ENCODE measurements at places on chromosomes 4 and X. TPM values are rescaled to one million over a fixed set of nuclear protein-coding genes. Genes with fewer than 3 reads are reported as not detected.

Gene EXOC1L
- not detected for total RNA-seq

Gene SAGE1
- not detected for total RNA-seq

Gene PRR32
- not detected for total RNA-seq

Gene TNIP3
- 0.88 TPM for total RNA-seq

Gene SLC49A3
- 13.3 TPM for total RNA-seq

Gene ZNF630
- total RNA-seq = 8.8 TPM

Gene SPRY1
- 39.7 TPM for total RNA-seq

Gene TMPRSS11F
- total RNA-seq = not detected

Gene FGFR3
- 115 TPM for total RNA-seq

Gene CDX4
- not detected for total RNA-seq

GRCh38 chr4:112381996-112382692 lies 85.0 kb downstream of the ALPK1 start:
- DNase-seq = no peak

DNA sequence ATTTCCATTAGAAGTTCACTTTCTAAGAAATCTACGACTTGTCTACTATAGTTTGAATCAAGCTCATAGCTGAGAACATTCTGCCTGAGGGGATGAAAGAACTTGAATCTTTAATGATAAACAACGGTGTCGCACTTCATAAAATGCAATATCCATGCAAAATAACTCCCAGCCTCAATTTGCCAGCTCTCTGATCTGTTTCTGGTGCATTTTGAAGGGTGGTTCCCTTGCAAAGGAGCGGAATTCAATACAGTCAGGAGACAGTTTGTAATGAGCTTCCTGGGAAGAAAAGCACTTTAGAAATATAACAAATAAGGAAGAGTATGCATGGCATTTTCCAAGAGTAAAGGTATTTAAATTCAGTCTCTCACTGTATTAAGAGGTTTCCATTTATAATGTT lies 80.0 kb downstream of the PCYT1B start:
- no peak for DNase-seq

GRCh38 chrX:71118985-71119535 lies 664 bp downstream of the MED12 start:
- DNase-seq = no peak

- DNase-seq = no peak
These were observed 143.8 kb upstream of the CPXCR1 start for GRCh38 chrX:88603237-88603636.

DNA sequence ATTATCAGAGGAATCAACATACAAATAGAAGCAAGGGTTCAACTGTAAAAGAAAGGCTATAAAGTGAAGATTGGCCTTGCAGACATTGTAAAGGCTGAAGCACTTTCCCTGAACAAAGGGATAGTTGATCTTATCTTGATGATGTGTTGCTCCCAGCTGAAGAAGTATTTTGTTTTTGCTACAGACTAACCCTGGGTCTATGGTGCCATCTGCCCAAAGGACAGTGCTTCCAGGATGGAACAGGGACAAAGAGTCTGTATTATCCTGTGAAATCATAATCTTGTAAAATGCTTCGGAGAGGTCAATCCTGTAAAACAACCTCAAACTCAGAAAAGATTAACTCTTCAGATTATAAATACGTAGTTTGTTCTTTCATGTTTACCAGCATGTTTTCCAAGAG lies 251.7 kb upstream of the ANKRD50 start:
- no peak for DNase-seq

GRCh38 chr4:100174985-100175383 lies 15.3 kb downstream of the DDIT4L start:
- no peak for DNase-seq

DNA sequence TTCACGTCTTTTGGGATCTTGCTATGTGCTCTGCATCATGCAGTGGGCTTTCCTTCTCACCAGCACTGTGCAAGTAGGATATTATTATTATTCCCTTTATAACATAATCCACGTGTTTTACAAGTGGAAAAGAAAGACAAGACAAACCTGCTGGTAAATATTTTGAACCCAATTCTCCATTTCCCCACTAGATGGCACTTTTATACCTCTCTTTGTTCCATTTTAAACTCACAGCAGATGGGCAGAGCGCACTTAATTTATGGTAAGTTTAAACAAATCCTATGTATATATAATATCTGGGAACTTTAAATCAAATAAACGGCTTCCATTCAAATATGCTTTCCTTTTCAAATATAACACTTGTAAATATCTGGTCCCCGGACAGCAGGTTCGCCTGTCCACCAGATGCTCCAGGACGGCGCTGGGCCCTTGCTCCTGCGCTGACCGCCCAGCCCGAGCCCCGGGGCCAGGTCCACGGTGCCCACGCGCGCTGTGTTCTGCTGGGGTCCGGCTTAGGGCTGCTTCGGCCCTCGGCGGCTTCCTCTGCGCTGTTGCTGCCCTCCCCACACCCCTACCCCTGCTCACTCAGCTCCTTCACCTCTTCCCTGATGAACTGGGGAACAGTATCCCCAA lies 31.1 kb downstream of the F11 start:
- no peak for DNase-seq

- no peak for DNase-seq
These were observed 434.1 kb downstream of the ANKRD50 start for GRCh38 chr4:124278477-124278876.

- no peak for DNase-seq
These were observed 151.8 kb downstream of the TSPAN5 start for GRCh38 chr4:98506462-98507132.

- no peak for DNase-seq
These were observed 294.4 kb downstream of the INPP4B start for GRCh38 chr4:142551517-142552305.

GRCh38 chr4:92249541-92249940 lies 54.2 kb upstream of the GRID2 start:
- no peak for DNase-seq

DNA sequence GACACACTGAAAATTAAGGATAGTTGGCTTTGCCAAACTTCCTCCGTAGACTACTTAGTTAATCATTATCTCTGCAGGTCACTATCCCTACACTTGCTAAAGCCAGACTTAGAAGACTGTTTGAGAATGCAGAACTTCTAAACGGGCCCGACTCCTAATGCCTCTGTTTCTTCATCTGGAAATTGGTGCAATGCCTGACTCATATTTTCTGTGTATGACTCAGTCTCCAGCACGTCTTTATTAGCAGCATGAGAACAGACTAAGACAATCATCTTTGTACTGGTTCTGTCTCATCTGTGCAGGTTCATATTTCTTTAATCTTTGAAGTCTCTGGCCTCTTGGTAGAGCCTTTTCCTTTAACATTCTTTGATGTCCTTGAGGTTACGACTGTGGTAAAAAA lies 411.9 kb upstream of the ACTRT1 start:
- DNase-seq = no peak

DNA sequence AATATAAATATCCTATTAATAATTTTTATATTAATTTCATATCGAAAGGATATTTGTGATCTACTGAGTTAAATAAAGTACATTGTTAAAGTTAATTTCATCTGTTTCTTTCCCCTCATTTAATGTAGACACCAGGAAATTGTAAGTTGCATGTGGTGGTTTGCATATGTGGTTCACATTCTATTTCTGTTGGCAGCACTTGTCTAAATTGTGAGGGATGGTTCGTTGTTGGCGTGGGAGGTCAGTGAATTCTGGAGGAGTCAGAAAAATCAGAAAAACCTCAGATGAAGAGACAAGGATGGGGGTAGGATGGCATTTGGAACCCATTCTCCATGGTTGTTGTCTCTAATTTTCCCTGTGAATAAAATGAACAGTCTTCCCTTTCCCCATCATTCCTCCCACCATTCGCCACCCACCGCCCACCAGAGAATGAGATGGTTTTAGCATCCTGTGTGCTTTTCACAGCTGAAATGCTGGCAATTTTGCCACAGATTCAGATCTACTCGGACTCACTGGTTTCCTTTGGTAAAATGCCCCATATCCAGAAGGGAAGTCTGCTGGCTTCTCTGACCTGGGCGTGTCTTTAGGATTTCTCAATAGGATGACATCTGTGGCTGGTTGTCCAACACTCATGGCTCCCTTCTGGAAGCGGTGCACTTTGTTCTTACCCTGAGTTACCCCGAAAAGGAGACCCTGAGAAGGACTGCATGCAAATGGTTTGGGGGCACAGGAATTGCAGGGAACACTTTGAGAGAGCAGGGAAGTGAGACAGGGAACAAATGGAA lies 52.3 kb downstream of the LGI2 start:
- DNase-seq = no peak

DNA sequence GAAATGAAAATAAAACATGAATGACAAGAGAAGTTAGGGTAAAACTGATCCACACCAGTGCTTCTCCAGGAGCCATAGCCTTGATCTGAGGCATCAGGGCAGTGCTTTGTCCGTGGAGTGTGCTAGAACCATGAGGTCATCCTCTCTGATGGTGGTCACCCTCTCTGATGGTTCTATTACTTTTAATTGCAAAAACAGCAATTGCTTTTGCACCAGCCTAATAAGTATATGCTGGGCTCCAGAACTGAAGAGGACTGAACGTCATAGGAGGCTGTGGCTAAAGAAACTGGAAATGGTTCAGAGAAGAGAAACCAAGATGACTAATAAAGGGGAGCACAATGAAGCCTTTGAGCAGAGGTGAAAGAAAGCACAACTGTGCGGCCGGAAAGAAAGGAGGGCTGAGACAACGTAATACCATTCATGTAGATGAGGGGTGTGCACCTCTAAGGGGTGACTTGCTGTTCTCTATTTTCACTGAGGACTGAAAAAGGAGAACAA lies 17.0 kb upstream of the TMEM154 start:
- DNase-seq = no peak

- no peak for DNase-seq
These were observed 118.5 kb downstream of the GLUD2 start for GRCh38 chrX:121165930-121166359.

DNA sequence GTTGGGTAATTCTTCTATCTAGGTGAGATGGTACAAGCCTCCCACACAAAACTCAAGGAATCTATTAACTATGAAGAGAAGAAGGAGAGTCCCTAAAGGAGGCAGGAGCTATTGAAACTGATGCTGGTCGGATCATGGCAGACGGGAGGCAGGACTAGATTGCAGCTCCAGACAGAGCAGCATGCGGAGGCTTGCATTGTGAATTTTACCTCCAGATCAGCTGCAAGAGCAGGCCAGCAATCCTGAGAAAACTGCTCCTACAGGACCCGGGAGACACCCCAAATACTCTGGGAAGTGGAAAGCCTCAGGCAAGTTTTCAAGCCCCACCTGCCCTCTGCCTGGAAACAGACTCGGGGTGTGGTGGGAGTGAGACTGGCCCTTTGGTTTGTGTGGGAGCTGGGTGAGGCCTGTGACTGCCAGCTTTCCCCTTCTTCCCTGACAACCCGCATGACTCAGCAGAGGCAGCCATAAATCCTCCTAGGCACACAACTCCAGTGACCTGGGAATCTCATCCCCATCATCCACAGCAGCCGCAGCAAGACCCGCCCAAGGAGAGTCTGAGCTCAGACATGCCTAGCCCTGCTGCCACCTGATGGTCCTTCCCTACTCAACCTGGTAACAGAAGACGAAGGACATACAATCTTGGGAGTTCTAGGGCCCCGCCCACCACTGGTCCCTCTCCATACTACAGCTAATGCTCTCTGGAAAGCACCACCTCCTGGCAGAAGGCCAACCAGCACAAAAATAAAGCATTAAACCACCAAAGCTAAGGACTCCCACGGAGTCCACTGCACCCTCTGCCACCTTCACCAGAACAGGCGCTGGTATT lies 30.9 kb downstream of the GATB start:
- DNase-seq = peak; percentile 66

GRCh38 chr4:118335774-118336173 lies 17.0 kb downstream of the PRSS12 start:
- DNase-seq = no peak

DNA sequence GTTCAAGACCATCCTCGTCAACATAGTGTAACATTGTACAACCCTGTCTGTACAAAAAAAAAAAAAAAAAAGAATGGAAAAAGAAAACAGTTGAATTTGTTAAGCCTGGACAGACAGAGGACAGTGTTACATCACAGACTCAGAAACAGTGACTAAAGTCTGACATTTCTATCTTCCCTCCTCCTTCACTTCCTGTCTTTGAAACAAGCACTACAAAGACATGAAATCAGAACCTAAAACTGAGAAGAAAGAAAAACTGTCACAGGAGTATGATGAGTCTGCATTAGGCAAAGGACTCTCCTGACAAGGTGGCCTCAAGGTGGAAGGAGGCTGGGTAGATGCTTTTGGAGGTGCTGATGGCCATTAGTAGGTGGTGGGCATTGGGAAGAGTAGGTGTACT lies 126.7 kb downstream of the RBM47 start:
- DNase-seq = no peak

- DNase-seq = no peak
These were observed 61.4 kb upstream of the LGI2 start for GRCh38 chr4:25092139-25092538.

- no peak for DNase-seq
These were observed 45.8 kb downstream of the TBC1D14 start for GRCh38 chr4:6955261-6955911.

DNA sequence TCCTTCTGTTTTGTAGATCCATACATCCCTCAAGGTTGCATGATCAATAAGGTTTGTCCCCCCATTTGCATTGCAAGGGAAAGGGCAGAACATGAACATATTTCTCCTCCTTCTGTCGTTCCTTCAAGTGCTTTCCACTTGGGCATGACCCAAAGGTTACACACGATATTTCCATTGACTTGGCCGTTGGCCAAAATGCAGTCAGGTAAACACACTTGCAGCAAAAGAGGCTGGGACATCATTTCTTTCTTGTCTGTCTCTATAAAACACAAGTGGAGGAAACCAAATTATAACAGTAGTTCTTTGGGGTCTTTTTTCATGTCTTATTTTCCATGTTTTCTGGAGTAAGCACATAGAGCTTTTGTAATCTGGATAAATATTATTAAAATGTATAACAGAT lies 156.1 kb downstream of the FRAS1 start:
- no peak for DNase-seq

All from Peyer's patch (tissue), 4 donors.